ENCODE measurements at places on chromosomes 12 and 14.

- DNase-seq: no peak
Observed at GRCh38 chr14:65824285-65824977, 411.9 kb downstream of the FUT8 start.

- DNase-seq: no peak
Observed at GRCh38 chr14:31572955-31573354, 11.8 kb downstream of the NUBPL start.

GRCh38 chr12:46402451-46402850 is 29.9 kb upstream of the SLC38A2 start:
- no peak for DNase-seq

GRCh38 chr12:51538149-51538548 is 52.9 kb upstream of the SCN8A start:
- DNase-seq: no peak

GRCh38 chr14:92512807-92513203 is 776 bp upstream of the RIN3 start:
- DNase-seq: no peak

GRCh38 chr12:51992246-51992645 is 14.5 kb upstream of the TAMALIN start:
- no peak for DNase-seq

DNA sequence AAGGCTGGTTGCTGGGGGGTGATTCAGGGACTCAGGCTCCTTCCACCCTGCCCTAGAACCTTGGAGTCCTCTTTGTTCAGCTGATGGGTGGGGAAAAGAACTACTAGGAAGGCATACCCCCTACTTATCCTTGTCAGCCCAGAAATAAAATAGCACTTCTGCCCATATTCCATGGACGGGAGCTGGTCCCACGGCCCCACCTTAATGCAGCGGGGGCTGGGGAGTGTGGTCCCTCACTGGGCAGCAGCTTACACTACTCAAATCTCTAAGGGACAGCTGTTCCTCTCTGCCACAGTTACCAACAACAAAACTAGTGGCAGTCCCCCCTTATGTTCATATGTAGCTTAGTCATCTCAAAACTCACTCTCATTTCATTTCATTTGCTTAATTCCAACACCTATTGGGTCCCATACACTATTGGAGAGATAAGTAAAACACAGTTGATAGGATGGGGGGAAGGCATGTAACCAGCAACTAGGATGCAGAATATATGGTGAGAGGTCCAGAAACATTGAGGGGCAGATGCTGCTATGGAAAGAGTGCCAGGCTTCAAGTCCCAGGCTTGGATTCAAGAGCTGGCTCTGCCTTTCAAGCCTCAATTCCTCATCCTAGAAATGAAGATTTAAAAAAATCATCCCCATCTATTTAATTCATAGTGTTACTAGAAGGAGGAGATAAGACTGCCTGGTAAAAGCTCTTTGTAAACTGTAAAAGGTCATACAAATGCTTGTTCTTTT is 83.7 kb upstream of the RIC8B start:
- DNase-seq: no peak

GRCh38 chr12:105803292-105803691 is 335.5 kb downstream of the NUAK1 start:
- DNase-seq: no peak

DNA sequence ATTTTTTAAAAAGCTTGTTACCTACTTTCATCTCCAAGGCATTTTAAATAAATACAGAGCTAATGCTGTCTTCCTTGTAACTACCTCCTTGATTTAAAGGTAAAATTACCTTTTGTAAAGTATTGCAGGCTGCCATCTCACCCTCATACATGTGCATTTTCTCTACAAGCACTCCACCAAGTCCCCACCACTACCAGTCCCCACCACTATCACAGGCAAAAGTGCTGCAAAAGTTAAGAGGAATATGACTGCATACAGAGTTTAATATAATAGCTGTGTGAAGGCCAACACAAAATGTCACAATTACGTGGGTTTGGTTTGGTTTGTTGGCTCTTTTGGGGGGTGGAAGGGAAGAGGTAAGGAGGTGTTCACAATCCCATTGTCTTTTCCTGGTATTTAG is 9.6 kb downstream of the SIX1 start:
- no peak for DNase-seq

- DNase-seq: no peak
Observed at GRCh38 chr12:107634530-107634929, 51.1 kb upstream of the PWP1 start.

GRCh38 chr12:100187068-100187467 is 13.5 kb upstream of the ACTR6 start:
- no peak for DNase-seq

All from left ventricle myocardium inferior (tissue), 1 donor.